ENCODE measurements at places on chromosomes 7 and 10.

DNA sequence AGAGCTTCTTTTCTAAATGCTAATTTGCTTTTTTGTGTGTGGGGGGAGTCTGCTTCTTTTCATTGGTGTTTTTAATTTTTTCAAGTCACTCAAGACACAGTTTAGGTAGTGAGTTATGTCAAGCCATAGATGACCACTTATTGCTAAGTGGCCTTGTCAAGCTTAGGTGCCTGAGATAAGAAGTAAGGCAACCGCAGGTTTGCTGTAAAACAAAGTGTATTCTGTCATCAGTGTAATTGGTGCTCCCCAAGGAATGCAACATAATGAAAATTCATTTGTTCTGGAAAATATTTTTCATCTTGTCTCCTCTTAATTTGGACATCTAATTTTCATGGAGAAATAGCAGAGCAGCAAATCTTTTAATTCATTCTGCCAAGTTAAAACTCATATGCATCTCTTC, 249.6 kb downstream of the EXOC4 start:
- no peak for DNase-seq

DNA sequence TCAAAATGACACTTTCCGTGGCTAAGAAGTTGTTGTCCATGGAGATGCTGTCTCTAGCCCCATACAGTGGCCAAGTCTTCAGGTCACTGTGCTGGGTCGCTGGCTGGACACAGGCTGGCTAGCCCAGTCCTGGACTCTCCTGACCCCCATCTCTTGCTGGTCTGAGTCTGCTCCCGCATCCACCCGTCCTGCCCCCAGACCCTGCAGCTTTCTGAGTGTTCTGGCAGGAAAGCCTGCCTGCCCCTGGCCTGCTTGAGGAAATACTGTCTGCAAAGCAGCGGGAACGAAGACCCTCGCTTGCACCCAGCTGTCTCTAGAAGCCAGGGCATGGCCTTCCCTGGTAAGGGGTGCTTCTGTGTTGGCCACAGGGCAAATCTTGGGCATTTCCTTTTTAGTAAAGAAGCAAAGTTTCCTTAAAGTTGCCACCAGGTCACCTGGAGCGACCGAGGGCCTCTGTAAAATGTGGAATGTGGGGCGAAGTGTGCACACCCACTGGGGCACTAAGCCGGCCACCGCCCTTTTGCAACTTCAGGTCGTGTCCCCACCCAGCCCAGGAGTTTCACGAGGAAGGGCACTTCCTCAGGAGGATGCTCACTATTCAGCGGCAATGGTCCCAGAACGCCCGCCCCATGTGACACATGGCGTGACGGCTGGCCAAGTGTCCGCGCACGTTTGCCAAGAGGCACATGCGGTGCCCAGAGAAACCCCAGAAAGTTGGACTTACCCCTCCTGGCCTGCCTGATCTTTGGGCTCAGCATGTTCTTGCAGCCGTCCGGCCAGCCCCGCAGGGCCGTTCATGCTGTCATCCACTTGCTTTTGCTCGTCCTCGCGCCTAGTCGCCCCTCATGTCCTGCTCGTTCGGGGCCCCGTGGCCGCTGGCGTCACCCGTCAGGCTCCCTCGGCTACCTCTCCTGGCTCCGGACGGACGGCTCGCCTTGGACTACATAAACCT, 558 bp downstream of the ARHGAP22 start:
- no peak for DNase-seq

GRCh38 chr10:122181041-122181732, 89.9 kb upstream of the BTBD16 start:
- DNase-seq, result no peak

DNA sequence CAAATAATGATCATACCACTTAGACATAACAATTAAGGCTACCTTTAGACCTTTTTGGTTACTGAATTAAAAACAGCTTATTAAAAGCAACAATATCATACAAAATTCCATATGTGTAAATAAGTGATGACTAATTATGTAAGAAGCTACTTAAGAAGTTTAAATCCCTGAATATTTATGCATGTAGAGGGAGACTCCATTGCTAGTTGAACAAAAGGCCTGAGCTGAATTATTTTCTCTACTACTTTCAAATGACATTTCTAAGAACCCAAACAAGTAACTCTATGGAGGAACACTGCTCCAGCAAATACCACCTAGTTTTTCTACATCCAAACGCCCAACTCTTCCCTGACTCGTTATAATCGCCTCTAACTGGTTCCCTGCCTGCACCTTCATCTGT, 31.5 kb downstream of the EPC1 start:
- DNase-seq, result no peak
